ENCODE measurements at places on chromosomes 2 and 18.

DNA sequence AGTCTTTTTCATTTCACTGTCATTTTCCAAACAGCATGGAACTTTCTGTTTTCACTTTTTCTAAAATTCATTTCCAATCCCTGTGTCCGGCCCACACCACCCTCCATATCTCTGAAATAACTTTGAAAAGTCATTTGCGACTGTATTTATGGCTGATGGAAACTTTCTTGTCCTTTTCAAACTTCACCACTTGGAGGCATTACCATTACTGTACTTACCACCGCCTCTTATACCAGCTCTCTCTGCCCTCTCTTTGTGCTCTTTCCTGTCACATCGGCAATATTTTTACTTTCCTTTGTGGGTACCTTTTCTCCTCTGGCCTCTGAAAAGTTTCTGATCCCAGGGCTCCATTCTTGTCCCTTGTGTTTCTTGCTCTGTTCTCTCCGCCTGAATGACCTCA lies 39.5 kb upstream of the IL1RL1 start:
- no peak for DNase-seq

- no peak for DNase-seq
Measured at GRCh38 chr2:43531251-43531650, 64.6 kb downstream of the THADA start.

DNA sequence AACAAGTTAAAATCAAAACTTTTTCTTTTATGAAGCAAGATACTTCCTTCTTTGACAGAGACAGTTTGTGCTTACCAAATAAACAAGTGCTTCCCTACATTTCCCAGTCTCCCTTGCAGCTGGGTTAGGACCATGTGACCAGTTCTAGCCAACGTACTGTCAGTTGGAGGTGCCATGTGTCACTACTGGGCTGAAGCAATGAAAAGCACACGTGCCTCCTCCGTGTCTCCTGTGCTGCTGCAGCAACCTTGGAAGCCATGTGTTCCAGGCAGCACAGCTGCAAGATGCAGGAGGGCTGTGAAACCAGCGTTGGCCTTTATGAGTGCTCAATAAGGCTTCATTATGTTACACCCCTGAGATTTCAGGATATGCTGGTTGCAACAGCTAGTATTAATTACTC lies 93.2 kb downstream of the DHRS9 start:
- no peak for DNase-seq

GRCh38 chr2:40746191-40746590 lies 294.3 kb upstream of the SLC8A1 start:
- DNase-seq = no peak

DNA sequence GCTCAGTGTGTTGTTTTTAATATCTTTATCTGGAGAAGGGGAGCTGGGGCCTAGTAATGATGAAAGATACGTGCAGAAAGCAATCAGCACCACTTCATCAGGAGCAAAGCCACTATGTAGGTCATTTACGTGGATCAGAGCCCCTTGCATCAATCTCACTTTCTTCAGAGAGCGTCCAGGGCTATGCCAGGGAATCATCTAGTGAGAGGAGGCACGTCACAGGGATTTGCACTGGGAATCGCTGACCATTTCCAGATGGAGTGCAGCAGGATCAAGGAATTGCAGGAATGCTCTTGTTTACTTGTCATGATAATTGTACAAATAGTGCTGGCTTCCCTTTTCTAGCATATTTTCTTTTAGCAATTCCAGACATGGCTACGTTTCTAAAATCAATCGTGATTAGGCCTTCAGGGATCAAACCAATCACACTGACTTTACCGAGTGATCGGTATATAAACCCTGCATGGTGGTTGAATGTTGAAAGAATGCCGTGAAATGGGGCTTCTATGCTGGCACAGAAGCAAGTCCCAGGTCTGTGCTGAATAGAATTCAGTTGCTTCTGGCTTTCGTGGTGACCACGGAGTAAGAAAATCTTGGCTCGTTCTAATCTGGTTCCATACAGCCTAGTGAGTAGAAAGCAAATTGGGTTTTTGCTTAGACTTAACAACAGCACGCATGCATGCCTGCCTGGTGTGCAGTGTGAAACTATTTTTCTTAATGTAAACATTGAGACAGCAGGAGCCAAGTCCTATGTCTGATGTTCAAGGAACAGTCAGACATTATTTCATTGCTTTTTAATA lies 122.8 kb downstream of the TMEM200C start:
- DNase-seq = no peak

Measured in cardiac fibroblast (primary cell).